ENCODE measurements at places on chromosomes 3 and 15.
A peak's percentile ranks its signal among the peaks of the same experiment; 100 is the strongest.

- no peak for DNase-seq
These were observed 393.5 kb downstream of the RSL24D1 start for GRCh38 chr15:54803134-54803808.

GRCh38 chr3:31550452-31551251 lies 17.9 kb downstream of the STT3B start:
- peak; percentile 44 for DNase-seq

GRCh38 chr3:12993517-12994356 lies 79.5 kb downstream of the IQSEC1 start:
- DNase-seq: peak; percentile 55

- peak; percentile 76 for DNase-seq
These were observed at the start of gene ANKDD1A for GRCh38 chr15:64911311-64912186. Gene ANKDD1A, plus strand, starts transcription at chr15:64911902. Its CDS starts 29 bp downstream, at chr15:64911931.
